Calu3 (cell line): ENCODE measurements at places on chromosomes 7 and 10. TPM values are rescaled to one million over a fixed set of nuclear protein-coding genes. Genes with fewer than 3 reads are reported as not detected.

DNA sequence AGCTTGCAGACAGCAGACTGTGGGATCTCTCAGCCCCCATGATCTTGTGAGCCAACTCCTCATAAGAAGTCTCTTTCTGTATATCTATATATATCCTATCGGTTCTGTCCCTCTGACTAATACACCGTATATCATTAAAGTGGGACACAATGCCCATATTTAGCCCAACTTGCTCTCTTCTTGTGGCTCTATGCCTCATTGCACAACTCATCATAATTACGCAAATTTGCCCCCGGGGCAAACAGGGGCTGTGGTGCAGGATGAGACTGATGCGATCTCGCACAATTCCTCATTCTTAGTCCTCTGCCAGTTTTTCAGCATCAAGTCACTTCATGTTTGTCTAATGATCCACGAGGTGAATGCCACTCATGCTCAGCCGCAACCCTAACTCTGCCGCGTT is 183.2 kb downstream of the PRPF18 start:
- H3K27ac ChIP-seq: no peak overlapping the region
- no peaks in the 10 kb centered on the region for H3K27me3 ChIP-seq

GRCh38 chr7:128172963-128173362 is 68.1 kb upstream of the LEP start:
- no peak overlapping the region for H3K27ac ChIP-seq
- H3K27me3 ChIP-seq: peaks cover 60% of the 10 kb centered on the region
- H3K4me1 ChIP-seq: peaks cover 11% of the 10 kb centered on the region
- no peak overlapping the region for H3K4me3 ChIP-seq

C10orf67 gene
- 0.44 and 0.45 TPM in 2 replicates for total RNA-seq

DNA sequence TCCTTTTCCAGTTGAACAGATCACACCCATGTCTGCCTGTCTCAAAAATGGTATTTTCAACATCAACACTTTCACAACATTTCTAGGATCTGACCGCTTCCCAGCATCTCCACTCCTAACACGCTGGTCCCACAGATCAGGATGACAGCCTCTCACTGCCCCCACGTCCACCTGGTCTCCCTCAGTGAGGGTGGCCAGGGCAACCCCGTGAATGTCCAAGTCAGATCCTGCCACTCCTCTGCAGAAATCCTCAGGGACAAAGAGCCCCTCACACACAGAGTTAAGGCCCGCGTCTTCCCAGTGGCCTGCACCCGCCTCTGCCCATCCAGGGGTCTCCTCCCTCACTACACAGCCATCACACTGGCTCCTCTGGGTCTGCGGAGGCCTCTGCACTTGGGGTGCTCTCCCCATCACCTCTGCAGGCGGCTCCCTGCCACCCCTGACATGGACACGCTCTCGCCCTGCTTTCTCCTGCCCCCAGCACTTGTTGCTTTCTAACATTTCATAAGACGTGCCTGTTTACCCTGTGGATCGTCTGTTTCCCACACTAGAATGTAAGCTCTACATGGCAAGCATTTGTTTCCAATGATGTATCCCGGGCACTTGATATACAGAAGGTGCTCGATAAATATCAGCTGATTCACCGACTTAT is 20.0 kb downstream of the GNA12 start:
- peaks cover 53% of the 10 kb centered on the region for H3K4me1 ChIP-seq
- DNase-seq: no peak
- H3K4me3 ChIP-seq: no peak overlapping the region
- peaks cover 15% of the 10 kb centered on the region for H3K36me3 ChIP-seq
